ENCODE measurements at places on chromosomes 4 and X.

DNA sequence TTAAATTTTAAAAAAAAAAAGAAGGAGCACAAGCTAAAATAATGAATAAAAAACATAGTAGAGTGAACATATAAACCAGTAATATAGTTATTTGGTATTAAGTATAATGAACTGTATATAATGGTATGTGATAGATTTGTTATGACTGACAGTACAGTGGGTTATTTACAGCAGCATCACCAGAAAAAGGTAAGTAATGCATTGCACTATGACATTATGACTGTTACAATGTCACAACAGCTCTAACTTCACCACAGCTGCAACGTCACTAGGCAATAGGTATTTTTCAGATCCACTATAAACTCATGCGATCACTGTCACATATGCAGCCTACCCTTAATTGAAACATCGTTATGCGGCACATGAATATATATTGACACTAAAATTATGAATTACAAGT lies 72.5 kb downstream of the COX7B2 start:
- DNase-seq = no peak

DNA sequence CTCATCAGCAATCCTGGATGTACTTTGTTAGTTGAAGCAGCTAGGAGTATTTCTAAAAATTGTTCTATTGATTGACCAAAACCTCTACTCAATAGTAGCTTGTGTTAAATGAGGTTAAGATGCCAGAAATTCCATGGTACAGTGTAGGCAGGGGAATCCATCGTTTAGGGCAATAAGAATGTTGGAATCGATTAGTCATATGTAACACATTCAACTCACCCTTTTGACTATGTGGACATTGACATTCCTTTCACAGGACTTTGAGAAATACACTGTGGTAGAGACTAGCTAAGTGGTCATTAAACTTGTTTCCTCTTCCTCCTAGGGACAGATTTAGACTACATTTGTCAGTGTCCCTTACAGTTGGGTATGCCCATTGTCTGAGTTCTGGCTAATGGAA lies 40.2 kb downstream of the KDM5C start:
- no peak for DNase-seq

DNA sequence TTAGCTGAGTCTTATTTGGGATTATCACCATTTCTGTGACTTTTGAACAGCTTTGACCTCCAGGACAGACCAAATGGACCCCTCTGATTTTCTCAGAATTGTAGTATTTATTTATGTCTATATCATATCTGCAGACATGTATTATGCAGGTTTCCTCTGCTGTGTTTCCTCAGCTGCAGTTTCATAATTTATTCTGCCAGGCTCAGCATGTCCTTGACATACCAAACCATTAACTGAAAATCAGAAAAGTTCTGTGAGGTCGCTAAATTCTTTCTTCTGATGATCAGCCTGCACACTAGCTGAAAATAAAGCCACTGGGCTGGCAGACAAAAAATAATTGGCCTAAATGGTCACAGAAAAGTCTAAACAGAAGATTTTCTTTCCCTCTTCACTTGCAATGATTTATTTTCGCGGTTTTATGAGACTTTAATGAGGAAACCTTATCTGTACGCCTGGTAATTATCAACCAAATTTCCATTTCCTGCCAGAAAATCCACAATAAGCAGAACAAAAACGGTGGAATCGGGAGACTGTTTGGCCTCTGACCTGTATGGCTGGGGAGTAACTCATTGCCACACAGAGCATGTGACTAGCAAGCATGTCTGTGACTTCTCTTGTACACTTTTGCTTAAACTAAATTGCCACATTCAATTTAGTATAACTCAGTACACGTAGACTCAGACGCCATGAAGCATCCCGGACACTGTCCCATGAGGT lies 150.9 kb downstream of the ENPP6 start:
- DNase-seq = no peak

DNA sequence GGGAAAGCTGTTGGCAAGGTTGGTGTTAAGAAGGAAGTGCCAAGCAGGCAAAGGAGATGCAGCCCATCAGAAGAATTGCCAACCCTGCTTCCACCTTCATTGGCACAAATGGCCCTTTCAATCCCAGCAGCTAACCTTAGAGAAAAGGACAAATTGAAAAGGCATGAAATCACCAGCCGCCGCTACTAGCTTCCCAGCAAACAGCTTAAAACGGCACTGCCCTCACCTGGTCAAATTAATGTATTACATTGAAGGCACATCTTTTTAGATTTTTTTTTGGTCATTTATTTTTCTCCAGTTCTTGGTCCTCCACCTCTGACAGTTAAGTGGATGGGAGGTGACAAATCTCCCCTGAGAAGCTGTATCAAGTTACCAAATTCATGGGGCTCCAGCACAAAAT lies 51.0 kb upstream of the NHSL2 start:
- DNase-seq = peak; percentile 71

DNA sequence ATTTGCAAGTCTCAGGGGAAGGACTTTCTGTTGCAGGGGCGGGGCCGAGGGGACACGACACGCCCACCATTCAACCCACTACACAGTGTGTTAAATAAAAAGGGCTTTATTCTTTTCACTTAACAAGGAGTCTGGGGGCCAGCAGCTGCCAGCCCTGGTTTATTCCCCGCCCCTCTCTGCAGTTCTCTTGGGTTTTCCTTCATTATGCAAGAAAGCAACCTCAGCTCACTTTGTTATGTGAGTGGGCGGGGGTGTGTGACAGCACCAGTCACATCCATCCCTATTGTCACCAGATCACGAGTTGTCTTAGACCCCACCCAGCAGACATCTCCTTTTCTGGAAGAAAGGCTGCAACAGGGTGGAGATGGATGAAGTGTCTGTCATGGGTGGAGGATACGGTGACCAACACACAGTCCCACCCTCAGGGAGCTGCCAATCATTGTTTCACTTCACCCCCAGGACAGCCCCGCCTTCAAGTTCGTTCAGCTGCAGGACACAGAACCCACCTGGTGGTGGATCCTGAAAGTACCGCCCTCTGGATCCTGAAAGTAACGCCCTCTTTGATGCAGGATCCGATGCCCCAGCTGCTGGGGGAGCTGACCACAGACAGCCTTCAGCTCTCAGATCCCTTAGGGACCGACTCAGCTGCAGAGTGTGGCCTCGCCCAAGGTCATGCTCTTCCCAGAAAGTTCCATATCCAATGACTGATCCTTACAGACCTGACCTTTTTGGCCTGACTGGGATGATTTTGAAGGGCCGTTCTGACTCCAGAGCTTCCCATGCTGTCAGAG lies 79.6 kb downstream of the SMIM20 start:
- peak; percentile 97 for DNase-seq

- DNase-seq = no peak
Measured at GRCh38 chr4:6300359-6300758, 30.7 kb downstream of the WFS1 start.

DNA sequence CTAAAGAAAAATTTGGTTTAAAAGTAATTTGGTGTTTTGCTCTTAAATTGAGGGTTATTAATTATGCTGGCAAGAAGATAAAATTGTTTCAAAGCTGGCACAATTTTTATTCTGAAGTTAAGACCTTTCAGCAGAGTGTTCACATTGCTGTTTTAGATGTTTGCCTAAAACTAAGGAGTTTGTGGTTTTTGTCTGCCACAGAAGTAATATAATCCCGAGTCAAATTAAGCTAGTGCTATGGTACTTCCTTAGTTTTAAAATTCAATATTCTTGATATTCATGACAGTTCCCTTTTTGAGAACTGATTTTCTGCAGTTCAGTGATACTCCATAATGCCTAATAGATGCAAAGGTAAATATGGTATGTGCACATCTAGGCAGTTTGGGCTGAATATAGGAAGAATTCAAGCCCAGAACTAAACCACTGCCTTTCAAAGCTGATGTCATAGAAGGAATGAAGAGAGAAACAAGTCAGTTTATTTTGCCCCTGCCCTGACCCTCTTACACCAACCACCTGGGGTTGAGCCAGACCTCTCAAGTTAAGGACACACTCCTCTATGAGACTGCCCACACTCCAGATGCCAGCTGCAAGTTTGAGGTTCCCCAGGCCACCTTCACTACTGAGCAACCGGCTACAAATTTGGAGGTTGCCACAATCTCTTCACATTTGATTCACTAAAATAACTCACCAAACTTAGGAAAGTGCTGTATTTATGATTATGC lies 32.1 kb upstream of the VEGFC start:
- no peak for DNase-seq

DNA sequence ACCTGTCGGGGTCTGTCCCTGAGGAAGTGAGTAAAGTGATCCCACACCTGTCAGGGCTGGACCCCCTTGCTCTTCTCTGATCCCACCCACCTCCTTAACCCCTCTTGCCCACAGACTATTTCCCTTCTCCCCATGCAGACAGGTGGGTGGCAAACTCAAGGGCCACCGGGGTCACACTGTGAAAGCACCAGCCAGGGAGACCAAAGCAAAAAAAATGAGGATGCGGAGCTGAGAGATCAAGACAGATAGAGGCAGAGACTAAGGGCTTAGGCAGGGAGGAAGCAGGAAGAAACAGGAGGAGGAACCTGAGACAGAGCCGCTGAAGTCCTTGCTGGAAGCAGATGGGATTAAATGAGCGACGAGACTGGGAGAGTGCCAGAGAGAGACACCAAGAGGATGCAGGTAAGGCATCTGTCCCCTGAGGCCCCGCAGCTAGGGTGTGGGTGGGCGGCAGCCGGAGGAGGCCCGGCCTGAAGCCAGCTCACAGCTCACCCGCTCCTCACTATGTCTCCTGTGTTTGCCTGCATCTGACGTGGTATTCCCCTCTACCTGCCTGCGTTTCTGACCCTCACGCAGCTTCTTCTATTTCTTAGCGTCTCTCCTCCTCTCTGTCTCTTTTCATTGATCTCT lies 7.2 kb downstream of the TIMM17B start:
- peak; percentile 35 for DNase-seq

DNA sequence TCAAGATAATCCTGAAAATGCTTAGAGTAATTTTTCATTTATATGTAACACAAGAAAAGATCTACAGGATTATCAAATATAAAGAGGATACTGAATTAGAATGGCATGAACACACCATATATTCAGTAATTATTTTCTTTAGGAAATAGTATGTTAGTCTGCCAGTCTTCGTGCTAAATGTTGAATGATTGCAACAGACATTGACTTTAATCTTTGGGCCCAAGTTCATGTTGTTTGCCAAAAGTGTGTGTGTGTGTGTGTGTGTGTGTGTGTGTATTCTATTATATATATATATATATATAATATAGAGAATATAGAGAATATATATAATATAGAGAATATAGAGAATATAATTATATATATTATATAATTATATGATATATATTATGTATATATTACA lies 186.6 kb downstream of the TMEM47 start:
- no peak for DNase-seq

- DNase-seq = no peak
Measured at GRCh38 chr4:166896254-166896653, 338.0 kb downstream of the SPOCK3 start.

GRCh38 chr4:136012220-136012619 lies 1520.1 kb downstream of the PCDH18 start:
- peak; percentile 15 for DNase-seq

- DNase-seq = no peak
Measured at GRCh38 chr4:13859423-13859822, 231.9 kb upstream of the BOD1L1 start.

- no peak for DNase-seq
Measured at GRCh38 chrX:137482136-137482535, 83.8 kb upstream of the ZIC3 start.

DNA sequence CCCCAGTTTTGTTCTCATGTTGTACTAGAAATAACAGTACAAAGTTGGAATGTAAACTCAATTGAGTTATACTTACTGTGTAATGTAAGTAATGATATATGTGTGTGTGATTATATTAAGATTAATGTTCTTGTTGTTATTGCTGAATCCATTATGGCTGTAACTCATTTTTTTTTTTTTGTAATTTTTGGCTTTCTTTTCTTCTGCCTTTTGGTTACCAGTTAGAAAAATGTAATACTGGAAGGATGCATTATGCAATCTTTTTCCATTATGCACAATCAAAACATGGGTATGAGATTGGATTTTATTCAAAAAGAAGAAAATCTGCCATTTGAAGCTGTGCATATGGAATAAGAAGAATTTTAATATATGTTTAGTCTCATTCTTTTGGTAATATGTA lies 34.0 kb downstream of the BANK1 start:
- DNase-seq = no peak

DNA sequence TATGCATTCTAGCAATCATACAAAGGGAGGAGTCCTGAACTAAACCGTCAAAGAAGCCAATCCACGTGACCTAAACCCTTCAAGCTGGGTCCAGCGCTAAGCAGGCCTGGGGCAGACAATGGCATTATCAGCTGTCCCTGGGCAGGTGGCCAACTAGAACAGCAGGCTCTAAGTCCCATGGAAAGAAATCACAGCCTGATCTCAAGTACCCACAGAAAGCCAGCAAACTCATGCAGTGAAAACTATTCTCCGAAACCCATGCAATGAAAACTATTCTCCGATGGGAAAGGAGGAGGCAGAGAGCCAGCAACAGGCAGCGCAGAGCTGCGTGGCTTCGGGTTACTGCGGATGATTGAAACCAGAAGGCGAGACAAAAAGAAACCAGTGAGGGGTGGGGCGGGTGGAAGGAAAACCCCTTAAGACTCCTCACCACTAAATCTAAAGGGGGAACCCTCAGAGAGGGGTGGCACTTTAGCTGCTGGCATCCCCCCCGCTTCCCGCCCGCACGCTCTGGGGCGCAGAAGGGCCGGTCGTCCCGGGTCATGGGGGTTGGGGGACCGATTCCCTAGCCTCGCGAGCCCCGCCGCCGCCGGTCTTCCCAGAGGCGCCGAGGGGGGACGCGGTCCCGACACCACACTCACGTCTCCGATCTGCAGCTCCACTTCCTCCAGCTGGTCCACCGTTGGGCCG lies 567 bp downstream of the C4orf46 start:
- peak; percentile 78 for DNase-seq

GRCh38 chr4:56050625-56051024 lies 101.9 kb downstream of the CEP135 start:
- DNase-seq = no peak

- no peak for DNase-seq
Measured at GRCh38 chrX:6227935-6228334, 732 bp downstream of the NLGN4X start.

DNA sequence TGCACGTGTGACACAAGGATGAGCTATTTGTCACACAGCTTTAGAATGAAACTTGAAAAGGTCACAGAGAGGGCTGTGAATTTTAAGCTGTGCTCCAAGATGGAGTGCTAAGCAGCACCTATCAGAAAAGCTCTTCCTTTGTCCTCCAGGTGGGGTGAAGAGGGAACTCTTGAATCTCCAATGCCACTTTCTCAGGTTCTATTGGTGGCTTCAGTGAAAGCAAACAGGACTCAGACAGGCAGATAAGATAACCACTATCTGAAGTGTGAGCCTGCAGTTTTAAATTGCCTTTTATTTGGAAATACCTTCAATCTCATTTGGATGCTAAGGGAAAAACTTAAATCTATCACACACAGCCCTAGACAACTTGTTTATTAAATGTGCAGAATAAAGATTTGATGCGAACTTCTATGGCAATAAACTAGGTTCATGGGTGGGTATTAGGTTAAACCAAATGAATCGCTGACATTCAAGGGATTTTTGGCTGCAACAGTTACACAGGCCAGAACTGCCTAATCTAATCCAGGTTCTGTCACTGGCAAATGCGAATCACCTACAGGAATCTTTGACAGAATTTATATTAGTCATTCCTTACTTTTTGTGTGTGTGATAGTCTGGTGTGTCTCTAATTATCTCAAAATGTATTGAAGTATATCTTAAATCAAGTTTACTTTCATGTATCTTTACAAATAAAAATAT lies 13.6 kb upstream of the PDGFRA start:
- DNase-seq = peak; percentile 4

GRCh38 chrX:27132862-27133261 lies 330.3 kb downstream of the PPP4R3C start:
- no peak for DNase-seq

GRCh38 chr4:74504212-74504611 lies 59.3 kb downstream of the AREG start:
- DNase-seq = no peak

Data from GM23338 (cell line).